Panc1 (cell line): ENCODE measurements at places on chromosomes 2 and 18. TPM values are rescaled to one million over a fixed set of nuclear protein-coding genes. Genes with fewer than 3 reads are reported as not detected.

EPHA4 gene
- total RNA-seq = 3.4 TPM

PRSS56 gene
- total RNA-seq = 0.18 TPM

GRCh38 chr2:25491966-25492532, 150.3 kb upstream of the DNMT3A start:
- no peaks in the 10 kb centered on the region for H3K27me3 ChIP-seq
- DNase-seq = no peak
- no peaks in the 10 kb centered on the region for H3K4me1 ChIP-seq
- no peak overlapping the region for H3K27ac ChIP-seq

DNA sequence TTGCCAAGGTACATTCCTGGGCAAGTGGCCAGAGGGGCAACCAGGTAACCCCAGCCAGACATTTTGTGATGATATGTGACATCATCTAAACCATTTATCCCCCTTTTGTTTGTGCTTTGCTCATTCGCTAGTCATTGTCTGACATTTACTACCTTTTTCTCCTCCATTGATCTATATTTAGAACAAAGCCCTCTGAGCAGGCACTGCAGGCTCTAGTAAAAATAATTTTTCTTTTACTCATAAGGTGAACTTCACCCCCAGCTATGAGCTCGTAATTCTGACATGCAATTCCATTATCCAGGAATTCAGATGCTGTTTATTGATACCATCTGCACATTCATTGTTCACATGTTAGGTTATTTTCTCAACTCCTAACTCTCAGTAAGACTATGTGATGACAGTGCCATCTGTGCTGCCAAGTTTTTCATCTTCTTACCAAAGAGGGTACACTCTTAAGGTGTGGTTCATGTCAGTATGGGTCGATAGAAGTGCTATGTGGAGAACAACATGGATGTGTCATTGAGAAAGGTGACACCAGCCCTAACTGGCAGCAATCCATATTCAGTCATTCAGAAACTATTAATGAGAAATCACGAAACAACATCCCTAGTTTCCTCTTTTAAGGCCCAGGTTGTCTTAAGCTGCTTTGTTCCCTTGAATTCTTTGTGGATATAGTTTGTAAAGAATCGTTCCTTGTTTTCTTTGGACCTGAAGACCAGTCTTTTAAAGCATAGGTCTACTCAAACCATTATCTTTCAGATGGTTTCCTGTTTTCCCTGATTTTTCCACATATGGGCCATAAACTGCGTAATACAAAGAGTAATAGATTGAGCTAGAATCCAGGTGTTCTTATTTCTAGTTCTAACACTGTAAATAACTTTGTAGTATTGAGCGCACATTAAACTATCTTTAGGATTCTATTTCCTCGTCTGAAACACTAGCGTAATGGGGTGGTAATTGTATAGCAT, 978.1 kb upstream of the CDH2 start:
- no peak overlapping the region for H3K4me3 ChIP-seq
- H3K4me1 ChIP-seq = no peaks in the 10 kb centered on the region
- no peaks in the 10 kb centered on the region for H3K36me3 ChIP-seq
- H3K27me3 ChIP-seq = no peaks in the 10 kb centered on the region
- DNase-seq = peak; percentile 88

GRCh38 chr18:45270289-45270771, 344.9 kb upstream of the SLC14A2 start:
- H3K27me3 ChIP-seq = no peaks in the 10 kb centered on the region
- no peak overlapping the region for H3K4me3 ChIP-seq
- H3K36me3 ChIP-seq = no peaks in the 10 kb centered on the region
- H3K27ac ChIP-seq = no peak overlapping the region
- H3K4me1 ChIP-seq = no peaks in the 10 kb centered on the region

DNA sequence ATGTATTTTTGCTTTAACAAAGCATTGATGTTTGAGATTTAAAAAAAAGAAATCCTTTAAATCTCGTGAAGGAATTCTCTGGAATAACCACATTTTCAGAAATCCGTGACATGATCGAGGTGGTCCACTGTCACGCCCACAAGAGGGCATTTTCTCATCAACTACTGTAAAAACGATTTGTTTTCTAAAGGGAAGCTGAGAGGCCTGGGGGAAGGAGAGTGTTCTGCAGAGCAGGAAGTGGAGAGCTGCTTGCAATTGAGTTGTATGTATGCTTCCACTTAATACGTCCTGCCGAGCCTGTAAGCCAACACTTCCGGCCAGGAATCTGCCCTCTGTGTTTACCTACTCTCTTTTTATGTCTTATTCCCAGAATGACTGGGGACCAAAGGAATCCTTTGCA, 19.4 kb downstream of the KLHL29 start:
- H3K27ac ChIP-seq = peak overlapping the region; percentile 64
- no peaks in the 10 kb centered on the region for H3K36me3 ChIP-seq
- H3K4me1 ChIP-seq = peaks cover 25% of the 10 kb centered on the region
